ENCODE measurements at places on chromosomes 1 and 21.

DNA sequence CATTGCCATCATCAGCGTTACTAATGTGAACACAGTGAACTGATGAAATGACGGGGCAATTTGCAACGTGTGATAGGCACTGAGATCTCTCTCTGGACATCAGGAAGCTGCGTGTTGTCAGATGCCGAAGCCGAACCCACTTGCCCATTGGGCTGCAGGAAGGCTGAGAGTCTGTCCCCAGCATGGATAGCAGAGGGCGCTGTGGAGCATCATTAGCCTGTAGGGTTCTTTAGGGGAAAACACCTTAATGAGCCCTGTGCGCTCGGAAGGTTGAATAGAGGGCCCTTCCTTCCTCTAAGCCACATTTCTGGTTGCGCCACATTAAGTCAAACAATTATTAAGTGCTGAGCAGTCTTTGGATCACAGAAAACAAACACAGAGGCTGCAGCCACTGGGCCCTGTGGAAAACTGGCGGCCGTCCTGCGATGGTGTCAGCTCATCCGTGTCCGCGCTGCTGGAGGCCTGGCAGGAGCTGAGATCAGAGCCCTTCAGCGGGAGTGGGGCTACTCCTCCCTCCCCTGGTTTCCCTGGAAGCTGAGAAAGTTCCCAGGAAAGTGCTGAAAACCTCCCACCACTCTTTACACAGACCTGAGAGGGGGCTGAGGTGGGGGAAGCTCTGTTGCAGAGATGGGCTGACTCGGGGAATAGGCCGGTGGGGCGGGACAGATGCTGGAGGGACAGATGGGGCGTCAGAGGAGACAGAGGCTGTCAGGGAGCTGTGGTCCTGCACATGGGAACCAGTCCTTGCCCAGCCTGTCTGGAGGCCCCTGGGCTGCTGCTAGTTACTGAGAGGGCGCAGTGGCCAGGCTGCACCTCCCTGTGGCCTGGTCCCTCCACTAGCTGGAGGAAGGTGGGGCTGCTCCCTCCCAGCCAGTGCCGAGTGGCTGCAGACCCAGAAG lies 12.7 kb downstream of the TFF2 start:
- DNase-seq: no peak

GRCh38 chr1:83130886-83131691 lies 867.8 kb downstream of the TTLL7 start:
- no peak for DNase-seq

DNA sequence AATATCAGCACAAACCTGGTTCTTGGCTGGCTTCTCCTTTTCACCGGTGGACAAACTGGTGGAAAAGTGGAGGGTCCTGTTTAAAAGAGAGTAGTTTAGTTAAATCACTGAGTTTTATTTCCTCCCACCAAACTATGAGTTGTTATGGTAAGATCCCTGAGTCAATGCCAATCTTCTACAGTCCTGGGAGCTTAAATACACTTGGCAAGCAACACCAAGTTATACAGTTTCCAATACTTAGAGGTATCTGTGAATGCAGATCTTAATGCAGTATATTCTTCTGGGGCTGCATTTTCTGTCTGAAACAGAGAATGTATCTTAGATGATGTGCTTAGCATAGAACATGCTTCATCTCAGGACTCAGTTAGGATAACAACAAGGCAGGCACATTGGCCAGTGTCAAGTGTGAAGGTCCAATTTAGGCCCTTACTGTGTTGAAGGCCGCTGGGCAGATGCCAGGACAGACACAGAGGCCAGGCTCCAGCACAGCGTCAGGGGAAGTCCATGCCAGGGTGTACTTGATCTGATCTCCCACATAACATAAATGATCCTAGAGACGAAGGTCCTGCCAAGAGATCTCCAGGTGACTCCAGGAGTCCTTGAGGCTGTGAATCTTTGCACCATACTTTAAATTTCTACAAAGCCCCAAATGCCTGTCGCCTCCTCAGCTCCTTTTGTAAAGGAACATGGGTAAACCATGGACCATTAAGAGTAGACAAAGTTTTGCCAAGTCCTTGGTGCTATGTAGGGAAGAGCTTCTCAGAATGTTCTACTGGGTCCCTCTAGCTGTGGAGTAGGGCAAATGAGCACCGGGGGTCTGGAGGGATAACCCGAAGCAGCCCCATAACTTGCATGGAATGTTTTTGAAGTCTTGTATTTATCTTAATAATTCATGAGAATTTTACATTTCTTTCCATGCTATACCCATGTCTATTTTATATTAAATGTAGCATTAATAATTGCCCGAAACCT lies 76.8 kb downstream of the KCNJ15 start:
- no peak for DNase-seq

GRCh38 chr1:107941531-107941930 lies 23.4 kb downstream of the VAV3 start:
- no peak for DNase-seq

GRCh38 chr1:3244025-3244926 lies 175.3 kb downstream of the PRDM16 start:
- DNase-seq: no peak

GRCh38 chr1:221473411-221473810 lies 268.5 kb downstream of the DUSP10 start:
- no peak for DNase-seq

- DNase-seq: no peak
Observed at GRCh38 chr1:54377040-54377691, 29.0 kb downstream of the SSBP3 start.

- peak; percentile 27 for DNase-seq
Observed at GRCh38 chr1:113140588-113141446, 67.8 kb downstream of the LRIG2 start.

GRCh38 chr21:43958364-43959158 lies 53.5 kb upstream of the TRAPPC10 start:
- no peak for DNase-seq

GRCh38 chr1:66938613-66939012 lies 13.8 kb downstream of the MIER1 start:
- DNase-seq: no peak

DNA sequence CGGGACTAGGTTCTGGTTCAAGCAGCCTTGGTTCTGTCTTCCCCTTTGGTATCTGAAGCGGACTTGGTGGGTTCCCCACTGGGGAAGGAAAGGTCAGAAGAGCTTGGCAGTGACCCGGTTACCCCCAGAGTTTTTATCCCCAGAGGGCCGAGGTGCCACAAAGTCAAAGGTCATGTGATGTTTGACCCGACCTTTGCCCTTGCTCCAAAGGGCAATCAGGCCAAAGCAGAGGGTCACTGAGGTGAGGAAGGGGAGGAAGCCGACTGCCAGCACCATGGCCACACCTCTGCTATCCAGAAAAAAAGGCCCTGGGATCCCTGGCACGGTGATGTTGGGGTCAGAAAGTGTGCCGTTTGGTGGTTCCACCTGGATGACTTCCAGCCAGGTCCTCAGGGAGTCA lies 4.4 kb downstream of the LINGO4 start:
- no peak for DNase-seq

DNA sequence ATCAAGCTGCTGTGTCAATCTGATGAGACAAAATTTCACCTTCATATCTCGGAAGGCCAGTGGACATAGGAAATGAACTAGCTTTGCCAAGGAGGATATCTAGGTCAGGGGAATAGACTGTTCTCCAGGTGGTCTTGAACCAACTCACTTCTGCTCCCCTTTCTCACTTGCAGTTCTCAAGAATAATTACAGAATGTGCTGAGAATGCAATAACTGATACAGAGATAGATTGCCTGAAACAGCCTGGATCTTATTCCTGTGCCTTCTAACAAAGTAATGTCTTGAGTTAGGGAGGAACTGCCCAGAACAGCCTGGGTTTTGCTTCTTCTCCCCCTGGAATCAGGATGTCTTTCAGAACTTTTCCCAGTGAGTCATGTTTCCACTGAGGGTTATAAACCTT lies 636.7 kb downstream of the KCNT2 start:
- no peak for DNase-seq

GRCh38 chr1:156957634-156958033 lies 37.2 kb downstream of the LRRC71 start:
- DNase-seq: no peak

DNA sequence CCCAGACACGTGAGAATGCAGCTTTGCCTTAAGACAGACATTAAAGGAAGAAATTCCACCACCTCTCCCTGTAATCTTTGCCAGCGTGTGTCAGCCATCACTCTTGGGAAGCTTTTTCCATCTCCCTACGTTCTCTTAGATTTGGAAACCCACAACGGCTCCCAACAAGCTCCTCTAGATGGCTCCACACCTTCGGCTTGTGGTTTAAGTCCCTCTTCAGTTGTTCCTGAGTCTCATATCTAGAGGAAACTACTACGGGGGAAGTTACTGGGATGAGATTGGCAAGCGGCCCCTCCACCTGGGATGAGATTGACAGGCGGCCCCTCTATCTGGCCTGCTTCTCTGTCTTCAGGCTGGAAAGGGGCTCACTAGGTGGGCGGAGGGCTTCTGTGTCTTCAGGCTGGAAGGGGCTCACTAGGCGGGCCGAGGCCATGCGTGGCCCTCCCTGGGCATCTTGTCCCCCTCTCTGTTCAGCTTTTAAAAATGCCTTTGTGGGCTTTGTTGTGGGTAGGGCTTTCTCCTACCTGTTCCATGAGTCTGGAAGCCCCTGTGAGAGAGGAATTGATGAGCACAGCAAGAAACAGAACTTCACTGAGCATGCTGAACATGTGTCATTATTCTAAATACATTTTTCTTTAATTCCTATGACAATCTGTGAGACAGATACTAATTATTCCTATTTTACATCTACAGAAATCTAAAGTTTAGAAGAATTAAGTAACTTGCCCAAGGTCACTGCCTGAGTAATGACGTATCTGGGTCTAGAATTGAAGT lies 670.5 kb downstream of the KIF26B start:
- no peak for DNase-seq

- no peak for DNase-seq
Observed at GRCh38 chr1:113223546-113223945, 150.5 kb downstream of the LRIG2 start.

DNA sequence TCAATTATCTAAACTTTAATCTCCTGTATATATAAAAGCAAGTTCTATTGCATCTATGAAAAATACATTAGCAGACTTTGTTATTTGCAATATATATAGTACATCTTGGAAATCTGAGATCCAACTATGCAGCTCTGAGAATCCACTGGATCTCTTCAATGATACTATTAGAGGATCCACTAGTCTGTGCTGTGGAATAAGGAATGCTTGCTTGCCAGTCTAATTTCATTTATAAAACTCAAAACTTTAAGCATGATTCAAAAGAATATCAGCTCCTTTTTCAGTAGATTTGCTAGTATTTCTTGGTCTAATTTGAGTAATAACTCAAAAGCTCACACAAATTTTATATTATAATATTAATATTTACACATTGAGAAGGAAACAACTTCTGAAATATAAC lies 115.1 kb downstream of the SPATA6 start:
- DNase-seq: no peak

- no peak for DNase-seq
Observed at GRCh38 chr1:37845049-37845646, 14.2 kb downstream of the MTF1 start.

- no peak for DNase-seq
Observed at GRCh38 chr1:11188858-11189451, at the start of gene ANGPTL7. TSS of gene ANGPTL7 (plus strand) at chr1:11189355. CDS start at chr1:11189580, 225 bp downstream.

GRCh38 chr1:119438761-119439160 lies 23.8 kb downstream of the HSD3B2 start:
- no peak for DNase-seq

- DNase-seq: no peak
Observed at GRCh38 chr1:11787251-11787803, 18.4 kb downstream of the MTHFR start.

DNA sequence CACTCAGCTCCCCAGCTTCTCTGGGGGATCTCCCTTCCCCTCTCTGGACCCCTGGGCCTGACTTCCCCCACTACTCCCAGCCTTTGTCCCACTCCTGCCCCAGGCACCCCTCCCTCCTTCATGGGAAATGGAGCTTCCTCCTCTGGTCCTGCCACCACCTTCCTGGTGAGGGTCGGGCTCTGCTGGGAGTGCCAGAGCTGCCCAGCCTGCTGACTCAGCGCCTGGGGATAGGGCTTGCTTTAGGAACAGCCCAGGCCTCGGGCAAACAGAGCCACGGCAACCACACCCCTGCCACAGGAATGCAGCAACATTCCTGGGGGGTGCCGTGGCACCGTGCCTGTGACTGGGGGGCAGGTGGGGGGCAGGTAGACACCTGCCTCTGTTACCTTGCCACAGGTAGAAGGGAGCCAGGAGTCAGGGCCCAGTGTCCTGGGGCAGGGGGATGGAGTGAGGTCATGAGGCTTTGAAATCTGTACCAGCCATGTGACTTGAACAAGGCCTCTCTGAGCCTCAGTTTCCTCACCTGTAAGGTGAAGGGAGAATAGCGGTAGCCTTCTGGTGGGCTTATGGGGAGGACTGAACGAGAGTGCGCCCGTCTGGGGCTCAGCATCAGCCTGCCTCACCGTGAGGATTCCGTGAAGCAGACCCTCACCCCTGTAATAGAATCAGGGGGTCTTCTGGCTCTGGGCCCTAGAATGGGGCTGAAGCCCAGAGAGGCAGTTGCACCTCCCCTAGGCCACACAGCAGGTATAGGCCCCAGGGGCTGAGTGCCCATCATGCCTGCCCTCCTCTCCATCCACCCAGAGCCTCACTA lies 17.8 kb upstream of the EPHA2 start:
- no peak for DNase-seq

GRCh38 chr1:232805269-232806185 lies at the start of gene MAP10:
TSS of gene MAP10 (plus strand) at chr1:232805416. CDS start at chr1:232805450, 34 bp downstream.
- DNase-seq: peak; percentile 37

GRCh38 chr1:240508950-240509349 lies 103.0 kb downstream of the GREM2 start:
- no peak for DNase-seq

DNA sequence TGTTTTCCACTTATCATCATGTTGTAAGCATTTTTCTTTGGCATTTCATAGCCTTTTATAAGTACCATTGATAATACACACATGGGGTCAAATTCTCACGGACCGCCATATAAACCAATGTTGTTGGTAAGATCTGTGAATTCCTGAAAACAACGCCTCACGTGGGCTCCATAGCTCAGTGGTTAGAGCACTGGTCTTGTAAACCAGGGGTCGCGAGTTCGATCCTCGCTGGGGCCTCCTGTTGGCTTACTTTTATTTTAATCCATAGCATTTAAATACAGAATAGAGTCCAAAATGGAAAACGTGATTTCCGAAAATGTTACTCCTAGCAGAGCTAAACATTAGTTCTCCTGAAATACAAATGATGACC lies 83.1 kb downstream of the HHIPL2 start:
- DNase-seq: peak; percentile 24

DNA sequence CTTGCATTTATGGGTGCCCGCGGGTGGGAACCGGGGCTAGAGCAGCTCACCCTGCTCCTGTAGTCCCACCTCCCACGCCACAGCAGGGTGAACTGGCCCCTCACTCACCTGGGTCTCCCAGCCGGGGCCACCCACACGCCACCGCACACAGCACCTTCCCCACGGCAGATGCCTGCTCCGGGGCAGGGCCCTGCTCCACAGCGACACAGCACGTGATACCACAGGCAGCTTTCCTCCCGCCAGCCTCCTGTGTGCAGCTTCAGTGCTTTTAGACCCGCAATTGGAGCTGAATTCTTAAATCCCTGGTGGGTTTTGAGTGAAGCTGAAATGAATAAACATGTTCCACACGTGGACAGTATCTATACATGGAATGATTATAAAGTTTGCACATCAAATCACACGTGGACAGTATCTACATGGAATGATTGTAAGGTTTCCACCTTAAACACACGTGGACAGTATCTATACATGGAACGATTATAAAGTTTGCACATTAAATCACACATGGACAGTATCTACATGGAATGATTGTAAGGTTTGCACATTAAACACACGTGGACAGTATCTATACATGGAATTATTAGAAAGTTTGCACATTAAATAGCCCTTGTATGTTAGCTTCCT lies 93.1 kb upstream of the COL6A1 start:
- DNase-seq: no peak

- DNase-seq: no peak
Observed at GRCh38 chr1:2136386-2137235, 58.0 kb downstream of the FAAP20 start.

GRCh38 chr1:5915587-5916571 lies 76.3 kb downstream of the NPHP4 start:
- DNase-seq: peak; percentile 72
